Retina (tissue), 1 donor: ENCODE measurements at places on chromosomes 6 and 20.

DNA sequence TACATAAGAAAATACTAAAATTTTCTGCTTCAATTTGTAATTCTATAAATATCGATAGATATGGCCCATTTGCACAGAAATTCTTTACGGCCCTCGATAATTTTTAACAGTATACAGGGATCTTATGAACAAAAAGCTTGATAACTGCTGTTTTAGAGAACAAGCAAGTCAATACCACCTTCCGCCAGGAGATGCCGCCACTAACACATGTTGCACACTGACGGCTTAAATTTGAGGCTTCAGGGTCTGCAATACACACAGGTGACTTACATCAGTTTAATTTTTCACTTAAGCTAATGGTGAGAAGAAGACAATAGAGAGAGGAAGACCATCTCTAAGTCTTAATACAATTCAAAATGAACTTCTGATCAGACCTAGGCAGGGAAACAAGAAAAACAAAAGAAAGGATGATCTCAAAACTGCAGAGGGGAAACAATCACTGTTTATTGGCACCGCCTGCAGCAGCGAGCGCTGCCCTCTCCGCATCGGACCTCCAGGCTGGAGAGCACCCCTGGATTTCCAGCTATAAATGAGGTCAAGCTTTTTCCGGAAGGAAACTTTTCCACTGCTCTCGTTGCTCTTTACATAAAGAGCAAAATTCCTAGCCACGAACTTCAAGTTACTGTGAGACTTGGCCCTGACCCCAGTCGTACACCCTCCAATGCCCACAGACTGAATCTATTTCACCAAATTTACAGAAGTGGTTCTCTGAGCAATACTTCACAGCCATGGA, 53.9 kb downstream of the OTOR start:
- DNase-seq = peak; percentile 71

GRCh38 chr6:125670568-125670967, 78.9 kb upstream of the HEY2 start:
- peak; percentile 18 for DNase-seq

DNA sequence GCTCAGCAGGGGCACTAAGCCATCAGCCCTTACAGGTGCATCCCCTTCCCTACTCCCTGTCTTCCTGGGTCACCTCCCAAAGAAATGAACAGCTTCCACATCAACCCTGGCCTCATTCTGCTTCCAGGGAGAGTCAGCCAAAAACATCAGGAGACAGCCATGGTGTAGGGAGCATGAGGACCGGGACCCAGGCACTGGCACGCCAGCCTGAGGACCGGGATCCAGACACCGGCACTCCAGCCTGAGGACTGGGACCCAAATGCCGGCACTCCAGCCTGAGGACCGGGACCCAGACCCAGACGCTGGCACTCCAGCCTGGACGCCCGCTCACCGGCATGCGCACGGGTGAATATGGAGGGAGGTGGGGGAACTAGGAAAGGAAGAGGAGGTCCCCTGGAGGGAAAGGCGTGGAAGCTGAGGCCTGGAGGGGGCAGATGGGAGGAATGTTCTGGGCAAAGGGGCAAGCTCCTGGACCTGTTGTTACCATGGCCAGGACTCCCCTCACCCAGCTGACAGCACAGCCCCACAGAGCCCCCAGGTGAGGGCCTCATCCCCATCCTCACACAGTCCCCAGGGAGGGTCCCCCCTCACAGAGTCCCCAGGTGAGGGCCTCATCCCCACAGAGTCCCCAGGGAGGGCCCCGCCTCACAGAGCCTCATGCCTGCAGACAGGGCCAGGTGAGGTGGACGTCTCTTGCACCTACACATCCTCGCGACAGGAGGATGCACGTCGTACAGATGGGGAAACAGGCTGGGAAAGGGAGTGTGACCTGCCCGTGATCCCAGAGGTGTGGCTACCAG, 26.0 kb upstream of the MRGBP start:
- no peak for DNase-seq

GRCh38 chr20:58327211-58327610, 17.7 kb downstream of the RAB22A start:
- no peak for DNase-seq

GRCh38 chr6:113825781-113826180, 31.4 kb upstream of the MARCKS start:
- peak; percentile 21 for DNase-seq

GRCh38 chr6:170524172-170524502, 29.0 kb downstream of the PSMB1 start:
- DNase-seq = no peak

- no peak for DNase-seq
Observed at GRCh38 chr20:10247440-10247839, 28.8 kb downstream of the SNAP25 start.

DNA sequence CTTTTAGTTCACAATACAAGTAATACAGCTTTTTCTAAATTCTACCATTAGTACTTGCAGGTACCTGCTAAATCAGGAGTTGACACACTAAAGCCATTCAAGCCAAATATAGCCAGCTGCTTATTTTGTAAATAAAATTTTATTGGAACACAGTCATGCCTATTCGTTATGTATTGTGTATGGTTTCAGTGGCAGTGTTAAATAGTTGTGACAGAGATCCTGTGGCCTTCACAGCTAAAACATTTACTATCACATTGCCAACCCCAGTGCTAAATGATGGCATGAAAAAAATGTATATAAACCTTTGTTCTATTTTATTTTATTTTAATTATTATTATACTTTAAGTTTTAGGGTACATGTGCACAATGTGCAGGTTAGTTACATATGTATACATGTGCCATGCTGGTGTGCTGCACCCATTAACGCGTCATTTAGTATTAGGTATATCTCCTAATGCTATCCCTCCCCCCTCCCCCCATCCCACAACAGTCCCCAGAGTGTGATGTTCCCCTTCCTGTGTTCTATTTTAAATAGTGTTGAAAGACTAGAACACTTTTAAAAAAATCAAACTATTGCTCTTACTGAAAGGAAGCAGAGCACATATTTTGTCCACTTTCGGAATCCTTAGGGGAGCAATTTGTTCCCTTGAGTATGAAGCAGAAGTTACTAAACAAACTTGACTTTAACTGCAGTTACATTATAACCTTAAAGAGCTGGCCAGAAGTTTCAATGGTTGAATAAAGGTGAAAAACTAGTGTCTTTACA, 115.7 kb downstream of the PRIM2 start:
- DNase-seq = no peak

GRCh38 chr6:683742-684440, 9.0 kb downstream of the EXOC2 start:
- peak; percentile 91 for DNase-seq
